ENCODE measurements at places on chromosomes 16 and 17.
A peak's percentile ranks its signal among the peaks of the same experiment; 100 is the strongest.

GRCh38 chr16:55948230-55948629 lies 73.1 kb upstream of the CES5A start:
- no peak for DNase-seq

GRCh38 chr16:6035161-6035560 lies 937.6 kb upstream of the EEF2KMT start:
- no peak for DNase-seq

DNA sequence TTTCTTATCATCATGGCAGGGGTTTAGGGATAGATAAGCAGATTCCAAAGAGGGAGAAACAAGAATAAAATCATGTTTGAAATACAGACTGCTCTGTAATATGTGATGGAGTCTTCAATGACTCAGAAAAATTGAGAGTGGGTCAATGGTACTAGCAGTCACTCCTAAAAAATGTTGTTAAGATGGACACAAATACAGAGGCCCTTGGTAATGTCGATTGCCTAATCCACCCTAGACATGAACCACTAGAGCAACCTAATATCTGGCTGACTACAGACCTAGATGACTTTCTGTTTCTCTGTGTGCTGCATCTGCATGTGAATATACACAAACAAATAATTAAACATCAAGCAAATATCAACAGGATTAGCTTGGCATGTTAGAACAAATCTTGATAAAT lies 135.8 kb downstream of the CDH8 start:
- no peak for DNase-seq

GRCh38 chr16:81779536-81780320 lies 637 bp downstream of the PLCG2 start:
- peak; percentile 62 for DNase-seq

DNA sequence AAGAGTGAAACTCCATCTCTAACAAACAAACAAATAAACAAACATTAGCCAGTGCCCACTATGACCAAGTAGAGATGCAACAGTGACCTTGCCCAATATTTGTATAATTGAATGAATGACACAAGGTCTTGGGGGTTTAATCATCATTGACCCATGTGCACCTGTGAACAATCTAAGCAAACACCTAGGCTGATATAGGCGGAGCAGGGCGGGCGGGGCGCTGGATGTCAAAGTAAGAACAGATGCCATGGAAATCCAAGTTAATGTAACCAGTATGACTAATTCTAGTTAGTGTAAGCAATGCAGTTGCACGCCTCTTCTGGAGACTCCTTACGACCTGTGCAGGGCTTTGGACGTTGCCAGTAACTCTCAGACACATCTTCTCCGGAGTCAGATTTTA lies 17.6 kb downstream of the RCVRN start:
- no peak for DNase-seq

DNA sequence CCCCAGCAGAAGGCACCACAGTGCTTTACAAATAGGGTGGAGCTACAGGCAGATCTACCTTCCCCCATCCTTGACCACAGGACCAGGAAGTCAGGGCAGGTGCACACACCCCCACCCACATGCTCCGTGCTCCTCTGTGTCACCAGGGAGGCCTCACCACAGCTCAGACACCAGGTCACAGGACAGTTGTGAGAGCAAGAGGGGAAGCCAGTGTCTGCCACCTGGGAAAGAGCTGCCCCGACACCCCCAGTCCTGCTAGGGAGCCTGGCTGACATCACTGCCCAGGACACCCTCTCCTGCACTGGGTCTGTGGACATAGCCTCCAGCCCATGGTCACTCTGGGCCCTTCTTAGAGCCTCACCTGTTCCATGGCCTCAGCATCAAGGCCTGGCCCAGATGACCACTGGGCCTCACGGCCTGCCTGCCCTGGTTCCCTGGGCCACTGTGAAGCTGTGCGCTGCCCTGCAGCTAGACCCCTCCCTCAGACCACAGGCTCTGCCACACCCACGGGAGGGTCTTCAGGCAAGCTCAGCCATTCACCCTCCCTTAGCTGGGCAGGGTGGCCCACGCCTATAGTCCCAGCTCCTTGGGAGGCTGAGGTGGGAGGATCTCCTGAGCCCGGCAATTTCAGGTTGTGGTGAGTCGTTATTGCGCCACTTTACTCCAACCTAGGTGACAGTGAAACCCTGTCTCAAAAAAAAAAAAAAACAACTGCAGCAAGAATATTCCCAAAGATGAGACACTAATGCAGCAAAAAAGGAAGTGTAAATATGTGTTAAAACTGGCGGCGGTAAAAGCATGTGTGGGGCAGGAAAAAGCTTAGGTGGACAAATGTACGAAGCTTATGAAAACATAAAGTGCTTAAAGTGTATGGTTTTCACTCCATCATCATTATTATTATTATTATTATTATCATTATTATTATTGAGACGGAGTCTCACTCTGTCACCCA lies 14.2 kb downstream of the POLR3K start:
- DNase-seq: no peak

DNA sequence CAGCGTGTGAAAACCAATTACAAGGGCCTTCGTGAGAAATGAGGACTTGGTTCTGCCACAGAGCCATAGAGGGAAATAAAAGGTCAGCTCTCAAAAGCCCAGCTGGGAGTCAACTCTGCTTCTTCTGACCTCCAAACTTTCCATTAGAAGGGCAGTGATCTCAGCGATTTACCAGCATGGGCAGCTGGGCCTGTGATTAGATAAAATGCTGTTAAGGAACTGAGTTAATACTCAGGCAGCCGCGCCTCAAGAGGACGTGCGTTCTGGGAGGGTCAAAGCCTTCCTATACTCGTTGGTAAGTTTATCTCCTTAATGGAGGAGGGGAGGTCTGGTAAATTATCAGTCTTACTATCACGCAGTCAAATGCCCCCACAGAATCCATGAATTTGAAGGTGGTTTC lies 480.2 kb upstream of the ERCC4 start:
- DNase-seq: no peak

DNA sequence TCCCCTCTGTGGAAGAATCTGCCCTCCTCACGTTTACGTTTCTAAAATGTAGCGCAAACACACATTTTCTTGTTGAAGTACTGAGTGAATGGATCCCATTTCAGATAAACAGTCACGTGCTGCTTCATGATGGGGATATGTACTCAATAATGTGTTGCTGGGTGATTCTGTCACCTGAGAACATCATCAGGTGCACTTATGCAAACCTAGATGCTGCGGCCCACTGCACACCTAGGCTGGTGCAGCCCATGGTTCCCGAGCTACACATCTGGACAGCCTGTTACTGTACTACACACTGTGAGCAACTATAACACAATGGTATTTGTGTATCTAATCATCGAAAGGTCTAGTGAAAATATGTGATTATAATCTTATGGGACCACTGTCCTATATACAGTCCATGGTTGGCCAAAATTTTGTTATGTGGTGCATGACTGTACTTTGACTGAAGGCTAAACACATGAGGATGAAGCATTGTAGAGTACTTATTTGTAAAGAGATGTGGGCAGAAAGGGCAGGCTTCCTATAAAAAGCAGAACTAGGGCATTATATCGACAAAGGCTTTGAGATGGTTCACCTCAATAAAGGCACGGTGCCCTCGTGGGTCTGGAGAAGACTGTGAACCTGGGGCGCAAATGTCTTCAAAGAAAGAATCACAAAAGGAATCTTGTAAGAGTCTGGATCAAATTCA lies 26.3 kb downstream of the MARF1 start:
- DNase-seq: peak; percentile 50

GRCh38 chr17:39114723-39115122 lies 36.7 kb downstream of the PLXDC1 start:
- no peak for DNase-seq

GRCh38 chr17:63549289-63549945 lies 860 bp upstream of the DCAF7 start:
- DNase-seq: no peak

DNA sequence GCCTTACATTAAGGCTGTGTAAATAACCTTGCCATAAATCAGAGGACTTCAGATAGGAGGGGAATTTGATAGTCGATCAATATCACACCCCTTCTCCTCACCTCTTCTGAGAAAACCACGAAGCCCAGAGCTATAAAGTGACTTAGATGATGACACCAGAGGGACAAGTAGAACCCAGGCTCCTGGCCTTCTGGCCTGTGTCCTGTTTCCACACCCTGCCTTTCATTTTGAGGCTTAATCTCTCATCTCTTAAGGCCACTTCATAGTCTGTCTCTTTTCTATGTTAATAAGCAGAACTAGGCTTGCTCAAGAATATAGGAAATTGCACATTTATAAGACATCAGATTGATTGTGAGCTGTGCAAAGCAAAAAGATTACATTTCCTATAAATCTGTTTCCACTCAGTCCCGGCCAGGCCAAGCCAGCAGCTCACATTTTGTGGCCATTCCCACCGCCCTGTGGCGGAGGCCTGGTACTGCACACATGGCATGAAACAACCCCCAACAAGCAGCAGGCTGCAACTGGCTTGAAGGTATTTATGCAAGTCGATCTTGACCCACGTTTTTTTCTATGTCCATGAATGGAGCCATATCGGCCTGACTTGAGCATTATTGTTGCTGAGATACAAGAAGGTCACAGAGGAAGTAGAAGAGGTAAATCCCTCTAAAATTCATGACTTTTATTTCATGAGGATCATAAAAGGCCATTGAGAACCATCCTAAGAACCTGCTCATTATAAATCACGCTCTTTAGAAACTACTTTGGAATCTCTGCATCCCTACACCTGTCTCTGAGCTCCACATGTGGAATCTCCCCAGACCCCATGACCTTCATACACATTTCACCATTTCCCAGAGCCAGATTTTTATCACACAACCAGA lies 93.7 kb downstream of the PMP22 start:
- DNase-seq: peak; percentile 49

DNA sequence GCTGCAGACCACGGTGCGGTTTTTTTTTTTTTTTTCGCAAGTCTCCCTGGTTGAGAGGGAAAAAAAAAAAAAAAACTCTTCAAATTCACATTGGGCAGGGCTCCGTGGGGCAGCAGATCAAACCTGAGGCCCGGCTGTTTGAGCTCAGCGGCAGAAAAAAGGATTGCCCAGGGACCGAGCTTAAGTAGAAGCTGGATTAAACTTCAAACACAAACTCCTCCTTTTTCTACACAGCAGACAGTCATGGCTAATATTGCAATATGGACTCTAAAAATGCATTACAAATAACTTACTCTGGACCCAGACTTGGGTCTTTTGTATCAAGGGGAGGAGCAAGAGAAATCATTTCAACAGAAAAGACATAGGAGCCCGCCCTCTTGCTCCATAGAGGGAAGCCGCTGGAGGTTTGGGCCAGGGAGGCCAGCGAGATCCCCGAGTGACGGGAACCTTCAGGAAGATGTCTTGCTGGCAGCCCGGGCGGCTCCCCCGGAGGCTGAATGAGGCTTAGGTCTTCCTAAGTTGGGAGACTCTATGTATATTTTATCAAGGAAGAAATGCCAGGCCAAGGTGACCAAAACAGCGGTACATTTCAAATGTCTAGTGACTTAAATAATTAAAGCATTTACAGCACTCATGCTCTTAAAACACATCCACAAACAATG lies 167.7 kb downstream of the ZNF423 start:
- DNase-seq: no peak

- DNase-seq: peak; percentile 13
These were observed 1.3 kb downstream of the NAGS start for GRCh38 chr17:44005527-44006271.

GRCh38 chr17:67107171-67107570 lies 62.8 kb downstream of the CACNG1 start:
- DNase-seq: no peak

DNA sequence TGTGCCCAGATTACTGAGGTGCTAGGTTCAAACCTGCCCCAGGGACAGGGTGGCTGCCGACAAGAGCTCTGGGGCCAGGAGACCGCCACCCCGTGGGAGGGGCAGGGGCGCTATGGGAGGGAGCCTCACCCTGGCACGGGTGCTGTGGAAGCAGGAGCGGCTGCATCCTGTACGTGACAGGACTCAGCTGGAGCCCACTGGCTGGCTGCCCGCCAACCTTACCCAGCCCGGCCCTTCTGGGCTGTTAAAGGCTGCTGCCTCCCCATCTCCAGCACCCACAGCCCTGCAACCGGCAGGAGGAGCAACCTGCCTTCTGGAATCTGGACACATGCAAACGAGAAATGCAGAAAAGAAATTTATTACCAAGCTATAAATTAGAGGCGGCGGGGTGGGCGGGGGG lies 11.2 kb downstream of the PAM16 start:
- DNase-seq: no peak

- DNase-seq: no peak
These were observed 67.1 kb downstream of the ABCC1 start for GRCh38 chr16:16016388-16016964.

DNA sequence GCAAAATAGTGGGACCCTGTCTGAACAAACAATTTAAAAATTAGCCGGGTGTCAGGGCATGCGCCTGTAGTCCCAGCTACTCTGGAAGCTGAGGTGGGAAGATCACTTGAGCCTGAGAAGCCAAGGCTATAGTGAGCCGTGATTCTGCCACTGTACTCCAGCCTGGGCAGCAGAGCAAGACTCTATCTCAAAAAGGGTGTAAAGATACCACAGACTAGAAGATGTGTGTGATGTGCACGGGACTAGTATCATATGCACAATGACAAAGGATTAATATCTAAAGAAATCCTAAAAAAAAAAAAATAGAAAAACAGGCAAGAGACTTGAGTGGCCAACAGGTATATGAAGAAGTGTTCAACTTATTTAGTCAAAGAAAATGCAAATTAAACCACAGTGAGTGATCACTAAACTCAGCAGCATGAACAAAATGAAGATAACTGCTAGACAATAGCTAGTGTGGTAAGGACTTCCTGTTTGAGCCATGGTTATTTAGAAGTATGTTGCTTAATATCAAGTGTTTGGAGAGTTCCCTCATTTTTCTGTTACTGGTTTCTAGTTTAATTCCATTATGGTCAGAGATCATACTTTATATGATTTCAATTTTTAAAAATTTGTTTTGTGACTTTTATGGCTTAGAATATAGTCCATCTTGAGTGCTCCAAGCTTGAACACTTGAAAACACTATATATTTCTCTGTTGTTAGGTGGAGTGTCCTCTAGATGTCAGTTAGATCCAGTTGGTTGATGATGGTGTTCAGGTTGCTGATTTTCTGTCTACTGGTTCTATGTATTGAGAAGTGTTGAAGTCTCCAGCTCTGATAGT lies 14.7 kb upstream of the SLX4 start:
- peak; percentile 68 for DNase-seq

GRCh38 chr17:79459003-79459655 lies 151.7 kb downstream of the RBFOX3 start:
- no peak for DNase-seq

DNA sequence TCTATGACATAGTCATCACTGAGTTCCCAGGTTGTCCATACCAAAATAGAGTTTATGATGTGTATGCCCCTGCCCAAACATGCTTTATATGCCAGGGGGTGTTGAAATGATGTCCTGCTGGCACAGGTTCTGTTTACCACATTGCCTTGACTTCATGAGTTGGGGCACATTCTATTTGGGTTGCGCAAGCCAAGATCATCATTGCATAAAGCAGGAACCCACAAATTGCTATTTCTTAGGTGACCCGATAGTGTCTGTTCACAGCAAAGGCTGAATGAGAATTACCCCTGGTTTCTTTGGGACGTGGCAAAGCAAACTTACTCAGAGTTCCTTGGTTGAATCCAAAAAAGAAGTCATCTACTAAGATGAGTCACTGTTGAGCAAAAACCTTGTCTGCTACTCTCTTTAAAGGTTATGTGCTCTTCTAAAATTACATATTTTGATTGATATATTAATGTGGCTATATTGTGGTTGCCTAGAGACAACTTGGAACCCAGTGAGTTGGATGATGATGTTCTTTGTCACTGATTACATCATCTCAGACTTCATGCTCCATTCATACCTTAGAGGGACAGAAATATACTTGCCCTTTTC lies 912.6 kb upstream of the SOX9 start:
- no peak for DNase-seq

All from inflammatory macrophage treated with lipopolysaccharide for 4 hours (primary cell).